G401 (cell line): ENCODE measurements at places on chromosomes 2 and 18. TPM values are rescaled to one million over a fixed set of nuclear protein-coding genes. Genes with fewer than 3 reads are reported as not detected.

DNA sequence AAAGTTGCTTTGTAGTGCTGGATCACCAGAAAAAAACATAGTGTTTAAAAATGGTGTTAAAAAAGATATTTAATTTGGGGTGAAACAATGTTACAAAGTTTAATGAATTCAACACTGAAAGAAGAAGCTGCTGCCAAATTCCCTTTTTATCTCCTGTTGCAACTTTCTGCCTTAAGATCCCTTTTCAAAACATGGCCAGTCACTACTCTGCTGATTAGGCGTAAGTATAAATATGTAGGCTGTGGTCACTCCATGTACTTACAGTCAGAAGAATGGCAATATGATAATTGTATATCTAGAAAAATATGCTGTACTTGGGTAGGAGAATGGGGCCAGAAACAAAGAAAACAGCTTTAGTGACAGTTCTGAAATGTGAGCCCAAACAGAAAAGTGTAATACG lies 123.5 kb upstream of the ZBTB14 start:
- DNase-seq = no peak

DNA sequence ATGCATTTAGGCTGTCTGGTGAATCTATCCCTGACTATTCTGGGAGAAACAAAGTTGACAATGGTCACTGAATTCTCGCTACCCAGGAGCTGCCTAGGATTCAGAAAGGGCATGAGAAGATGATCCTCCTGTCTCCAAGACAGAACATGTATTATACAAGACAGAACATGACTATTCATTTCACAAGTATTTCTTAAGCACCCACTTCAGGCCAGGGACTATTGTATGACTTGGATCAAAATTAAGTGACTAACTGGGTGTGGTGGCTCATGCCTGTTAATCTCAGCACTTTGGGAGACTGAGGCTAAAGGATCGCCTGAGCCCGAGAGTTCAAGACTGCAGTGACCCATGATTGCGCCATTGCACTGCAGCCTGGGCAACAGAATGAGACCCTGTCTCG lies 235.8 kb upstream of the RAB12 start:
- no peak for DNase-seq

Gene SIX2
- total RNA-seq = not detected in 2 replicates

GRCh38 chr2:127020536-127020935 lies 86.4 kb downstream of the BIN1 start:
- DNase-seq = no peak

Gene ZSWIM2
- not detected in 2 replicates for total RNA-seq

GRCh38 chr2:86300496-86300895 lies 36.9 kb downstream of the REEP1 start:
- no peak for DNase-seq

- DNase-seq = no peak
Measured at GRCh38 chr2:60385648-60386047, 167.8 kb downstream of the BCL11A start.

- peak; percentile 39 for DNase-seq
Measured at GRCh38 chr2:199488772-199489400, 31.1 kb upstream of the SATB2 start.

Gene PPP4R1
- 70.9 and 74.5 TPM in 2 replicates for total RNA-seq

DNA sequence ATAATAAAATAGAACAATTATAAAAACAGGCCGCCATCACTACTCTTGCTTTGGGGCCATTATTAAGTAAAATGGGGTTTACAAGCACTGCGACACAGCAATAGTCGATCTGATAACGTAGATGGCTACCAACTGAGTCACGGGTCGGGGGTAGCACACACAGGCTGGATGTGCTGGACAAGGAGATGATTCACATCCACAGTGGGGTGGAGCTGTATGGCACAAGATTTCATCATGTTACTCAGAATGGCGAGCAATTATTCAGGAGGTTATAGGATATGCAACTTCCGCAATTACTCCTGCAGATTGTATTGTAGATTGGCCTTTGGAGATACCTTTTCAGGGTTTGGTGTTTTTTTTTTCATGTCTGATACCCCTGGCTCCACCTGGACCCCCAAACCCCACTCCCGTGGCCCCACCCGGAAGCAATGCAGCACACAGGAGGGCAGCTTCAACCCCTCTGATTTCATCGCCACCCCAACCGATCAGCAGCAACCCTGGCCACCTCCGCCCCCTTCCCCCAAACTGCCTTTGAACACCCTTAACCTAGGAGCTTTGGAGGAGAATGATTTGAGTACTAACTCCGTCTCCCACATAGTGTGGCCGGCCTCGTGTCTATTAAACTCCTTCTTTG lies 21.4 kb upstream of the MLPH start:
- no peak for DNase-seq

GRCh38 chr2:158125756-158126498 lies 24.3 kb downstream of the UPP2 start:
- DNase-seq = no peak

DNA sequence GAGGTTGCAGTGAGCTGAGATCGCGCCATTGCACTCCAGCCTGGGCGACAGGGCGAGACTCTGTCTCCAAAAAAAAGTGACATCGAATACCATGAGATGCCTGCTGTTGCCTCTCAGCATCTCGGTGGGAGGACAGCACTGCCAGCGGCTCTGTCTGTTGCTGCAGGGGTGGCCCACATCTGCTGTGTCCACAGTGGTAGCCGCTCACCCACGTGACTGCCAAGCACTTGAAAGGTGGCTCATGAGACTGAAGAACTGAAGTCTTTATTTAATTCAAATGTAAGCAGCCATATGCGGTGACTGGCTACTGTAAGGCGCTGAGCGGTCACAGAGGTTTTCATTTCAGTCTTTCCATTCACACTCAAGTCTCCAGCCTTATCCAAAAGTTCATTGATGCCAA lies 25.8 kb downstream of the IMPA2 start:
- DNase-seq = no peak

Gene MAL
- total RNA-seq = not detected in 2 replicates

GRCh38 chr2:187390891-187391290 lies 57.2 kb downstream of the CALCRL start:
- no peak for DNase-seq

DNA sequence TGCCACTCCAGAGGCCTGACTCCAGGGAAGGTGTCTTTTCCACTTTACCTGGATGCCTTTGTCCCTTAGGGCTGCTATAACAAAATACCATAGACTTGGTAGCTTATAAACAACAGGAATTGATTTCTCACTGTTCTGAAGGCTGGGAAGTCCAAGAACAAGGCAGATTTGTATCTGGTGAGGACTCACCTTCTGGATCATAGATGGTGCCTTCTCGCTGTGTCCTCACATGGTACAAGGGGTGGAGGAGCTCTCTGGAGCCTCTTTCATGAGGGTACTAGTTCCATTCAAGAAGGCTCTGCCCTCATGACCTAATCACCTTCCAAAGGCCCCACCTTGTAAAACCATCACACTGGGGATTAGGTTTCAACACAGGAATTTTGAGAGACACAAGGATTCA lies 52.1 kb downstream of the SLC4A3 start:
- no peak for DNase-seq

- no peak for DNase-seq
Measured at GRCh38 chr18:56803051-56803450, 151.9 kb downstream of the WDR7 start.

- DNase-seq = no peak
Measured at GRCh38 chr18:4248686-4249085, 206.4 kb downstream of the DLGAP1 start.

GRCh38 chr2:200763422-200763821 lies 48.3 kb upstream of the BZW1 start:
- no peak for DNase-seq

DNA sequence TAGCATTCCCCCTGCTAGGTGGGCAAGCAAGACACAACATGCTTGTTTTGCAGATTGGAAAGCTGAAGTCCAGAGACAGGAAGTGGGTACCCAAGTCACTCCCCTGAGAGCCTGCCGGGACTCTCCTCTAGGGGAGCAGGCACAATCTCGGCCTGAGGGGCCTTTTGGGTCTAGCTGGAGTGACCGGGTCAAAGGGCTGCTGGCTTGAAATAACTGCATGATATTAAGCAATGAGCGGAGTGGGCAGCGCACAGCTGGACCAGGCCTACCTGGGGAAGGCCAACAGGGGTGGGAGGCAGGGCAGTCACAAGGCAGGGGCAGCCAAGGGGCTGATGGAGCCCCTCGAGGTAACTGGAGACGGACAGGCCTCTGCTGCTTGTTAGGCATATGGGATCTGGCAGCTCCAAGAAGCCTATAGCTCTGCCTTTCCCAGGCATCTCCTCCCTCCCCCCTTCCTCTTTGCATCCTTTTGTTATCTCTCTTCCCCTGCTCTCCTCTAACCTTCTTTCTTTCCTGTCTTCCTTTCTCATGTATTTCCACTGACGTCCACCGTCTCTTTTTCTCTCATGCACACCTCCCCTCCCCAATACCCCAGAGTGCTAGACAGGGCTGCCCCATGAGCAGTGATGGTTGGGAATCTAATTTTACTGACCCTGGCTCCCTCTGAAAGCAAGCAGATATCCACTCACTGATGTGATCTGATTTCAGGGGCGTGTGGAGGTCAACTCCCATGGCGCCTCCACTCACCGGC lies 237.5 kb downstream of the LOXHD1 start:
- DNase-seq = no peak

- DNase-seq = no peak
Measured at GRCh38 chr2:101355401-101356054, 31.8 kb downstream of the CREG2 start.

Gene C2orf78
- 0.07 TPM in 1 of 2 replicates, not detected in the other for total RNA-seq

Gene CNPPD1
- 34.7 and 39.0 TPM in 2 replicates for total RNA-seq

DNA sequence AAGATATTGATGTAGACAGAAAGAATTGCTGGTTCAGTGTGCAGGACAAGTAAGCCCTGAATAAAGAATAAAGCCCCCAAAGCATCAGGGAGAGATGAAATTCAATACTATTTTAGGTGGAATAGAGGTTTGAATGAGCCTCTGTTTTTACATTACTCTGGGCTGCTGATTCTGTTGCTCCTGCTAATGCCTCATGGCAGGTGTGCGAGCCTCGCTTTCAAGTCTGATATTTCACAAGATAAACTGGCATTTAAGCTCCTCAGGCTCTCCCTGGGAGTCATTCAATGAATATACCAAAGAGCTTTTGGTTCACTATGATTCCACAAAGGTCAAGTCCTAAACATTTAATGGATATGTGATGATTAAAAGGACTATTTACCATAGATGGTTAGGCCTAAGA lies 601.0 kb upstream of the SLC39A10 start:
- no peak for DNase-seq

Gene MAP3K19
- total RNA-seq = not detected in 2 replicates

- no peak for DNase-seq
Measured at GRCh38 chr2:34307636-34308035, 708.5 kb upstream of the FAM98A start.

GRCh38 chr18:70469916-70470315 lies 181.1 kb downstream of the SOCS6 start:
- DNase-seq = peak; percentile 82

- DNase-seq = peak; percentile 30
Measured at GRCh38 chr2:156338578-156338977, 6.1 kb upstream of the NR4A2 start.

Gene SLC14A1
- not detected in 2 replicates for total RNA-seq

GRCh38 chr2:157789933-157790511 lies 86.1 kb downstream of the ACVR1 start:
- DNase-seq = peak; percentile 68

DNA sequence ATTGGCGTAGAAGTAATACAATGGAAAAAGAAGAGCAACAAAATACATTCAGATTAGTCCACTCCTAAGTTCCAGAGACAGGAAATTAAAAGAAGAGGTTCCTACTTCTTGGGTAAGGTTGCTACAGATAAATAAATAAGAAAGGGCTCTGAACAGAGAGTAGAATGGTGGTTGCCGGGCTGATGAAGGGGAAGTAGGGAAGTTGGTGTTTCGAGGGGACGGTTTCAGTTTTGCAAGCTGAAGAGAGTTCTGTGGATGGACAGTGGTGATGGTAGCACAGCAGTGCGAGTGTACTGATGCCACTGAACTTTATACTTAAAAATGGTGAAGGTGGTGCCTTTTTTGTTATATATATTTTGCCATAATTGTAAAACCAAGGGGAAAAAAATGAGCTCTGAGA lies 48.2 kb downstream of the CABYR start:
- DNase-seq = no peak

- DNase-seq = no peak
Measured at GRCh38 chr18:45023519-45023918, 342.8 kb downstream of the SETBP1 start.

DNA sequence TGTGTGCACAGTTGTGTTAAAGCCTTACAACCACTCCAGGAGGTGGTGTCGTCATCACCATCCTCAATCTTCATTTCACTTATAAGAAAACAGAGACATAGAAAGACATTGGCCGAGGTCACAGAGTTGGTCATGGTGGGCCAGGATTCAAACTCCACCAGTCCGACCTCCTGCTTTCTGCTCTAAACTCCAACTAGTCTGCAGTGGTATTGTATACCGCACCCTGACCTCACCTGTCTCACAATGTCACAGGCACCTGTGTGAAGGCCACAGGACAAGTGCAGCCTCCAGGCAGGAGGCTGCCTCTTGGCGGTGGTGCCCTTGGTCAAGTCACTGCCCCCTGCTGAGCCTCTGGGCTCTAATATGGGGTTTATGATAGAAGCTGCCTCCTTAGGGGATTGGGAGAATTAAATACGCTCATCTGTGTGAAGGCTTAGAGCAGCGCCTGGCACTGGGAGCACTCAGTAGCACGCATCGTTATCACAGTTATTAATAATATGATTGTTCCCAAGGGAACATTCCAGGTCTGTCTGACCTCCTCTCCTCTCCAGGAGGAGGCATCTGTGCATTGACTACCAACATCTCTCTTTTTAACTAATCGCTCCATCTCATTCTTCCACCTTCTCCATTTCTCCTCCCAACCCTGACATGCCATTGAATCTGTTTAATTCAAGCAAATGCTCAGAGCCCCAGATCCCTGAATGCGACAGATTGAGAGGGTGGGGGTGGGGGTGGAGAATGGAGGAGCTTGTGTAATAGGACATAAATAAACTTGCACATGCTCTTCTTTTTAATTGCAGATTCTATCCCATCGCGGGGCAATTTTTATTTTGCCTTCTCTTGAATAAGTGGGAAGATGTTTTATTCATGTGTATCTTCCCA lies 112.7 kb downstream of the MCFD2 start:
- DNase-seq = peak; percentile 82

Gene LCLAT1
- total RNA-seq = 6.7 and 41.8 TPM in 2 replicates

DNA sequence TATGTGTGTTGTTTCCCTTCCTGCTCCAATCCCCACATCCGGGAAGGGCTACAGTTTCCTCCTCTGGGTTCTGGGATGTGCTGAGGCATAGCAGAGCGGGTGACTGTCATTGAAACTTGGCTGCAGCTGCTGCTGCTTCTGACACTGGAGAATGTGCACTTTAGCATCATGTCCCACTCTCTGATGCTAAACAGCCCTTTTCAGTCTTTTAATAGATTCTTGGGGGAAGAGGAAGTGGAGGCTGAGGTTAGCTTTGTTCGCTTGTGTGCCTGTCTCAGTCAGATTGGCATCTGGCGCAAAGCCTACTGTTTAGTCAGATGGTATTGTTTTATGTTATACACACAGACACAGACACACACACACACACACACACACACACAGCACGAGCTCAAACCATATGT lies 136.5 kb upstream of the RND3 start:
- DNase-seq = no peak

Gene MDH1
- total RNA-seq = 510 and 523 TPM in 2 replicates

Gene RPRM
- 76.1 and 102 TPM in 2 replicates for total RNA-seq

GRCh38 chr2:107018366-107018765 lies 132.4 kb upstream of the ST6GAL2 start:
- no peak for DNase-seq

GRCh38 chr2:212712466-212712865 lies 173.9 kb upstream of the ERBB4 start:
- no peak for DNase-seq
